ENCODE measurements at places on chromosomes 11 and 22. TPM values are rescaled to one million over a fixed set of nuclear protein-coding genes. Genes with fewer than 3 reads are reported as not detected.
A peak's percentile ranks its signal among the peaks of the same experiment; 100 is the strongest.

GRCh38 chr22:38315823-38316363 is 1.3 kb downstream of the CSNK1E start:
- H3K4me1 ChIP-seq = peaks cover 68% of the 10 kb centered on the region
- H3K27me3 ChIP-seq = no peaks in the 10 kb centered on the region
- H3K4me3 ChIP-seq = peak overlapping the region; percentile 60

- peaks cover 9% of the 10 kb centered on the region for H3K27me3 ChIP-seq
- H3K4me3 ChIP-seq = no peak overlapping the region
- no peak overlapping the region for H3K27ac ChIP-seq
- H3K4me1 ChIP-seq = no peaks in the 10 kb centered on the region
Measured at GRCh38 chr11:60371386-60371785, 6.9 kb upstream of the MS4A7 start.

DNA sequence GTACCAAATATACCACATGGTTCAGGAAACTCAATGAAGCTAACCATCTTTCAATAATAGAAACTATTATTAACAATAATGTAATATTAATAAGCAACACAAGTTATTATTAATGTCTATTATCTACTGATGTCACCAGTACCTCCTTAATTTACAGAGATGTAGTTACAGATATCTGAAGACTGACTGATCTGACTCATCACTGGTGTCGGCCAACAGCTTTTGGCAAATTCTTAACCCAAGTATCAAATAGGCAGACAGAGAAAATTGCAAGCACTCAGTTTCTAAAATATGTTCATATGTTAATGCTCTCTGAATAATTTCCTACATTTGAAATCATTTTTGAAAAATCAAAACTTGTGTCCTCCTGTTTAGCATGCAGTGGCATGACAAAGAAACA is 100.4 kb upstream of the DDI1 start:
- H3K27ac ChIP-seq = no peak overlapping the region
- H3K27me3 ChIP-seq = no peaks in the 10 kb centered on the region
- H3K36me3 ChIP-seq = no peaks in the 10 kb centered on the region
- DNase-seq = no peak
- no peaks in the 10 kb centered on the region for H3K4me1 ChIP-seq

DNA sequence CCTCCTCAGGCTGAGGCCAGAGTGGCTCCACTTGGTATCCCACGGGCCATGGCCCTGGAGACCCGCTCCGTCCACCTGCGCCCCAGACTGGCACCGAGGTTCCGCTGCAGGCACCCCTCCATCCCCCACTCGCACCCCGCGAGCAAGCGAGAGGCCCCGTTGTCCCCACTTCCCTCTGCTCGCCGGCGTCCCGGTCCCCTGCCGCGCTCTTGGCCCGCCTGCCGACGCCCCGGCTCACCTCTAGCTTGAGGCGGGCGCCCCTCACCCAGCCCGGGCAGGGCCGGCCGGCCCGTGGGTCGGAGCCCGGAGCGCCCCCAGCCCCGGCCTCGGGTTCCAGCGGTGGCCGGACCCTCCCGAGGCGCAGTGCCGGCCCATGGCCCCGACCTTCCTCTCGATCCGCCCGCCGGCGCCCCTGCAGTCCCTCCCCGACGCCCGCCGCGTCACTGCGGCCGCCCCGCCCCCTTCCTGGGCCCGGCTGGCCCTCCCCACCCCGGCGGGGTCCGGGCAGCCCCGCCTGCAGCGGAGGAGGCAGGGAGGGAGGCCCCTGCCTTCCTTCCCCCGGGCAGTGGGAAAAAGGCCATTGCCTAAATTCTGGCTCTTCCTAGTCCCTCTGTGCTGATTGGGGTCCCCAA is at the start of gene PITPNM1:
PITPNM1 (minus strand) TSS at position 414 of the 632 bp plus-strand sequence. CDS start 1,183 bp downstream, outside the sequence.
- H3K27me3 ChIP-seq = no peaks in the 10 kb centered on the region
- H3K27ac ChIP-seq = peak within 1 kb of the TSS; percentile 82
- peak; percentile 49 for DNase-seq
- peaks cover 39% of the 10 kb centered on the region for H3K36me3 ChIP-seq
- peaks cover 68% of the 10 kb centered on the region for H3K4me1 ChIP-seq
- peak within 1 kb of the TSS; percentile 97 for H3K4me3 ChIP-seq

Gene MMP13
- total RNA-seq = not detected

DNA sequence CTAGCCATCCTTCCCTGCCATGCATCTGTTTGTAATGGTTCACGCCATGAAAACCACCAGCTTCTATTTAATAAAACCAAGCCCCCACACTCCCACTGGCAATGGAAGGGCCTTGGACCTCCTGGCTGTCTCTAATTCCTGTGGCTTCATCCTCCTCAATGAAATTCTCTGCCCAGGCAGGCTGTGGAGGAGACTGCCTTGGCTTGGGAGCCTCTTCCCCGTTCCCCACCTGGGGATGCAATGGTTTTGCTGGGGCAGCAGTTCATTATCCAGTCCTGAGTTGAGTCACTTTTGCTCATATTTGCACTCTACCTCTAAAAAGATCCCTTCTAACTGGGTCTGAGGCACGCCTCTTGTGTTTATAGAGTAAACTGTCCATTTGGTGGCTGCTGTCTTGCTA is 515.8 kb downstream of the NTM start:
- no peak for DNase-seq
- H3K27ac ChIP-seq = no peak overlapping the region
- no peaks in the 10 kb centered on the region for H3K4me1 ChIP-seq
- H3K36me3 ChIP-seq = no peaks in the 10 kb centered on the region
- no peaks in the 10 kb centered on the region for H3K27me3 ChIP-seq
- H3K4me3 ChIP-seq = no peak overlapping the region

DNA sequence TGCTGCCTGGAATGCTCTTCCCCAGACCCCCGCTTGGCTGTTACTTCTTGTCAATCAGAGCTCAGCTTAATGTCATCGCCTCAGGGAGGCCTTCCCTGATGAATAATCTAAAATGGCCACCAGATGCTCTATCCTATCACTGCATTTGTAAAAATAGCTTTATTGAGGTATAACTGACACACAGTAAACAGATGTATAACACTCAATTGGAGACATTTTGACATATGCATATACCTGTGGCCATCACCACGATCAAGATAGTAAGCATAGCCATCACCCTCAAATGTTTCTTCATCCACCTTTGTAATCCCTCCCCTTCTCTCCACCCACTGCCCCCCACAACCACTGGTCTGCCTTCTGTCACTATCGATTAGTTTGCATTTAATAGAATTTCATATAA is 36.6 kb upstream of the NECTIN1 start:
- H3K36me3 ChIP-seq = no peaks in the 10 kb centered on the region
- H3K27ac ChIP-seq = no peak overlapping the region
- H3K27me3 ChIP-seq = no peaks in the 10 kb centered on the region
- H3K4me3 ChIP-seq = no peak overlapping the region

GRCh38 chr22:44086271-44087088 is 62.4 kb downstream of the PARVB start:
- no peaks in the 10 kb centered on the region for H3K27me3 ChIP-seq
- H3K36me3 ChIP-seq = no peaks in the 10 kb centered on the region
- H3K27ac ChIP-seq = no peak overlapping the region
- H3K4me3 ChIP-seq = no peak overlapping the region
- no peak for DNase-seq

DNA sequence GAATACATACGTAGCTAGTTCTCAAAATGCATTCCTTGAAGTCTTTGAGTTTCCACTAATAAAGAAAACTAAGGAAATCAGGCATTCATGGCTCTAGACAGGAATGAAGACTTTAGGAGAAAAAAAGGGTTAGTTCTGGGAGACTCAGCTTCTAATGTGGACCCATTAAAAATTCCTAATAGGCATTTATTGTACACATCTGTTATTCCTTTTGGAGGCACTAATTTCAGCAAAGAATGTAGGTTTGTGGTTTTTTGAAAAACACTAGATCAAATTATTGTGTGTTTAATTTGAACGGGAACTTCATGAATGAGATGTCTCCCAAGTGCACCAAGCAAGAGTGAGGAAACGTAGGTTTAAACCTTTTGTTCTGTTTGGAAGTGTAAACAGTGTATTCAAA is 42.7 kb downstream of the PARVA start:
- H3K36me3 ChIP-seq = no peaks in the 10 kb centered on the region
- no peaks in the 10 kb centered on the region for H3K4me1 ChIP-seq
- DNase-seq = no peak
- H3K27me3 ChIP-seq = peaks cover 6% of the 10 kb centered on the region

Gene RAG2
- total RNA-seq = not detected

DNA sequence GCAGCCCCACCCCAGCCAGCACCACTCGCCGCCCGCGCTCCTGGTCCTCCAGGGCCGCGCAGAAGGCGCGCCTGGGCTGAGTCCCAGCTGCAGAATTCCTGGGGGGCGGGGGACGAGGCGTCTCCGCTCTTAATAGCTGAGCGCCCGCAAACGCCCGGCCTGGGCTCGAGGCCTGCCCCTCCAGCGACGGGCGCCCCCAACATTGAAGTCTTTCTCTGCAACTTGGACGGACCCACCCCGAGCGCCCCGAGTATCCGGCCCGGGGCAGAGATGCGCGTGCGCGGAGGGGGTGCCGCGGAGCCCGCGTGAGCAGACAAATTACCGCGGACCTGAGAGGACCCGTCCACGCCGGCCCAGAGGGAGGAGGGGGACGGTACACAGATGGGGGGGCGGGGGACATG is 6.7 kb upstream of the SYT7 start:
- no peak overlapping the region for H3K27ac ChIP-seq
- DNase-seq = peak; percentile 51
- H3K4me1 ChIP-seq = peaks cover 19% of the 10 kb centered on the region
- H3K36me3 ChIP-seq = no peaks in the 10 kb centered on the region
- no peaks in the 10 kb centered on the region for H3K27me3 ChIP-seq
